ENCODE measurements at places on chromosomes 6 and 20.

- no peak for DNase-seq
Observed at GRCh38 chr6:108361312-108361932, 66.6 kb downstream of the AFG1L start.

DNA sequence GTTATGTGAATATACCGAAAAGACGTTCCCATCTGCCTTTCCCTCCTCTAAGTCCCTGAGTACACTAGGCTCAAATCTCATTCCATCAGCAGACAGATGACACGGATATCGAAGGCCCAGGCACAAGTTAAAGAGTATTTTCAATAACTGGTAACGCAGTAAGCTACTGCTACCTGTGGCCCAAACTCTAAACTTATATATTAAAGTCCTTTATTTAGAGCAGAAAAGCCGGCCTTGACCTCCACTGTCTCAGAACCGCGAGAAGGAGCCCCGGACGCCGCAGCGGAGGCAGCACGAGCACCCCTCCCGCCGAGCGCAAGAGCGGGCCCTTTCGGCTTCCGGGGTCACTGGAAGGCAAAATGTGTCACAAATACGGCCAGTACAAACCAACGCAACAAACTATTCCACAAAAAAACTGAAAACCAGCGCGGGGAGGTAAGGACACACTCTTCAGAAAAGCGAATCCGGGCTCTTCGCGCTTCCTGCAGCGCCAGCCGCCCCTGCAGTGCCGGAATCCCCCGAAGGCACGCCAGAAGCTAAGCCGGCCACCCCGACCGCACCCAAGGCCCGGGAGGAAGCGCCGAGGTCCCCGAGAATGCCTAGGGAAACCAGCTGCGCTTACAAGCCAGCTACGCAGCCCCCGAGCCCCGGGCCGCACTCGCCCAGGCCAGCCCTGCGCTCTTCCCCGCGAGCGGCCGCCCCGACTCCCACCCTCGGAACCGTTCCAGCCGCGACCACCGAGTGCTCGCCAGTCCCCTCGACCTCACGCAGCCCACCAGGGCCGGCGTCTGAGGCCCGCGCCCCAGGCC lies 681 bp downstream of the DIDO1 start:
- no peak for DNase-seq

DNA sequence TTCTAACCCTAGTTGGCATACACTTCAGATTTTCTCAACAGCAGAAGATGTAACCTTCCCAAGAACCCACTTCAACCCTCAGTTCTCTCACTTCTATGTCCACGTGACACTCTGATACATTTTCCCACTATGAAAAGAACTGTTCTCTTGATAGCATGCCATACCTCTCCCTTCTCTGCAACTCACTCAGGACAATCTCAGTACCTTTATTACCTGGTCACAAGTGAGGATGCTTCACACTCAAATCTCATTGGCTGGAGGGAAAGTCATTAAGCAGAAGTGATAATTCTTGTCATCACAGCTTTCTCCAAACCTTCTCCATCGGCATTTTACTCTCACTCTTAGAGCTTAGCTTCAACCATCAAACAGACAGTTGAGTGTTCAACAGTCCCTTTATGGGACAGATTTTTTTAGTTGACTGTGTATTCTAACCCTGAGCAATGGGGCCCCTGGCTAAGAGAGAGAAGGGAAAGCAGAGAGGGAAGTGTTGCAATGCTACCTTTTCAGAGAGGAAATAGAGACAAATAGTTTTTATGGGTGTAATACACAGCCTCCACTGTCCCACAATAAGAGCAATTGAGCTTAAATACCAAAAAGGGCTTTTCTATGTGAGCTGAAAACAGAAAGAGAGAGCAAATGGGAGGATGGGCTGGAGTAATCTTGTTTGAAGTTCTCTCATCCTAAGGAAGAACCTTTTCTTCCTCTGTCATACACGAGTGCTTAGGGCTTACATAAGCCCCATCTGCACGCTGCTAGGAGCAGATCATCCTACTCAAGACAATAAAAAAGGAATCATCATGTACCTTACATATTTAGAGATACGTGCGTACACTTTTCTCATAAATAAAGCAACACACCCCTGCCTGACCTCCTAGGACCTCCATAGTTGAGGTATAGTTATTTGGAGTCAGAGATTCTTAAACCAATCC lies 16.0 kb downstream of the HLA-DPA1 start:
- DNase-seq, result no peak

DNA sequence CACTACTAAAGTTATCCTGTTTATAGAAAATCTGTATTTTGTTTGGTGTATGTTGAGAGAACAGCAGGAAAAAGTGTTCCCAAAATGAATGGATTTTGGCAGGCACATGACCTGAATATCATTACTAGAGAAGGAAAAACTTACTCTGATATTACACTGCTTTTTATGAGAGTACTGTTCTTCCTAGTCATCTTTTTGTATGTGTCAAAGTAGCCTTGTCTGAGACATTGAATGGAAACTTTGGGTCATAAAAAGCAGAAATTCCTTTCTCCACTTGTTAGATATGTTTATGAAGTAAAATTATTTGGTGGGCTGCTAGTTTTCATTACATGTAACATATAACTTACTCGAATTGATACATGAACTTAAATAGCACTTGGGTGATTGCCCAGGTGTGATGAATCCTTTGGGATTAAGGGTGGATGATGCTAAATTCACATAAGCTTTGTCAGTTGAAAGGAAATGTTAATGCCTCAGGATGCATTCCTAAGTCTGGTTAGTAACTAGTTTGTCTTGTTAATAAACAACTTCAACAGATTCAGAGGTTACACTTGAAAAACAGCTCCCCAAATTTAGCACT lies 206.7 kb downstream of the CENPW start:
- DNase-seq, result no peak

DNA sequence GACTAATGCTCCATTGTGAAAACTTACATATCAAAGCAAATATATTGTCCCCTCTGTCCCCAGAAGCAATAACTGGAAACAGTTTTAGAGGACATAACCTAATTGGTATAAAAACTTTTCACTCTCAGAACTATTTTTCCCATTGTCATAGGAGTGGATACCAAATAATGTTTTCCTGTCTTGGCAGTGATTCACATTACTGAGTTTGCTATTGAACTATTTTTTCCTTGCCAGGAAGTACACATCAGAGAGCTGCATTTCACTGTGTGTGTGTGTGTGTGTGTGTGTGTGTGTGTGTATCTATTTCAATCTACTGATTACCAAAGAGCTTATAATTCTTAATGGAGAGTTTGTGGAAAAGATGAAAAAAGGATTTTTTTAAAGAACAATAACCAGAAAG lies 45.4 kb downstream of the AKAP12 start:
- no peak for DNase-seq

DNA sequence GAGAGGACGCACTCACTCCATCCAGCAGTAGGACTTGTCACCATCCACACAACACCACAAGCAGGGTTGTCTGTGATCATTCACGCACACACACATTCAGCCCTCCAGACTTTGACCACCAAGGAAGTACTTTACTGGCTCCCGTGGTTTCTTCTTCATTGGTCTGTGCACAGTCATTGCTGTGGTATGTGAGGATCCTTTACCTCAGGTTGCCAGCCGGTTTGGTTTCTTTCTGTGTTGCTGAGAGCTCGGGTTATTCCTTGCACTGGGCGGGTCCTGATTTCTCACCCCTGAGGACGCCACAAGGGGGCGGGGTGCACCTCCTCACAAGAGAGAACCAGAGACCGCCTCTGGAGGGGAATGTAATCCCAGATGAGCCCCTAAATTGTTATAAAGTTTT lies 11.2 kb downstream of the SLC35A1 start:
- DNase-seq, result no peak
